ENCODE measurements at places on chromosomes 3 and 15.

DNA sequence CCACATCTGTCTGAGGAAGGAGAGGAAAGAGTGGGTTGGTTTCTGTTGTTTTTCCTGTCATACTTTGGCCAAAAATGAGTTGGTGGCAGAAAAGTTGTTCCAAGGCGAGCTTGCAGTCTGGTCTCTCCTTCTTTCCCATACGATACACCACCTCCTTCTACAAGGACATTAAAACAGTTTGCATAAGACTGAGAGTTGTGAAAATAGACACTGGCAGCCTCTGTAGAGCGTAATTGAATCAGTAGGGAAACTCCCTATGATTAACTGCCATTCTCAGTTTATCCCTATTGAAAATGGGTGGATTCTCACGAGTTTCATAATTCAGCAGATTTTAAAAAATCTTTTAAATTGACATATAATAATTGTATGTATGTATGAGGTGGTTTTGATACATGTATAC lies 3.7 kb upstream of the LSG1 start:
- no peak for DNase-seq

GRCh38 chr3:138199851-138200250 lies 12.8 kb downstream of the ARMC8 start:
- DNase-seq = no peak

GRCh38 chr3:127354761-127355160 lies 66.9 kb upstream of the PRR20G start:
- DNase-seq = no peak

GRCh38 chr3:52225452-52226228 lies at the start of gene TLR9:
Gene TLR9, minus strand, starts transcription at chr3:52225645. Its CDS starts 116 bp downstream, at chr3:52225529.
- no peak for DNase-seq

DNA sequence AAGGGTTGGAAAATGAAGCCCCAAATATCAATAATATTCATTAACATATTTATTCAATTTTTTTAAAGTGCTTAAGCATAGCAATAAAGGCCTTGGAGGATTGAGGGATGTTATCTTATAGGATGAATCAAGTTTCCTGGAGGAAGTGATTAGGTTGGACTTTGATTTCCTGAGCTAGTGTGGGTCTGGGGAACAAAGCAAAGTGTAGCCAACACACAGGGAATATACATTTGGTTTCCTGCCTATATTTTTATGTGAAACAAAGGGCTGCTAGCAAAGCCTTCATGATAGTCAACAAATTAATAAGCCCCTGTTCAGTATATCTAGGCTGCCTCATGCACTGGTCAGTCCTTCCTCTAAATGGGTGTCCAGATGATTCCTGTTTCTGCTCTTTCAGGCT lies 261.1 kb upstream of the IL12A start:
- DNase-seq = no peak

GRCh38 chr3:138023754-138024153 lies 13.8 kb downstream of the CLDN18 start:
- DNase-seq = no peak

GRCh38 chr3:65955792-65956477 lies 82.8 kb downstream of the MAGI1 start:
- DNase-seq = peak; percentile 67

- DNase-seq = no peak
These were observed 32.0 kb downstream of the APBA2 start for GRCh38 chr15:28917791-28918140.

- no peak for DNase-seq
These were observed 83.3 kb downstream of the ZNF621 start for GRCh38 chr3:40608091-40608490.
